Stimulated activated CD4-positive, alpha-beta T cell treated with anti-CD3 and anti-CD28 coated beads, TNF-alpha, amount 100 ng/mL, for 24 hours (primary cell): ENCODE measurements at places on chromosomes 6 and 20.

DNA sequence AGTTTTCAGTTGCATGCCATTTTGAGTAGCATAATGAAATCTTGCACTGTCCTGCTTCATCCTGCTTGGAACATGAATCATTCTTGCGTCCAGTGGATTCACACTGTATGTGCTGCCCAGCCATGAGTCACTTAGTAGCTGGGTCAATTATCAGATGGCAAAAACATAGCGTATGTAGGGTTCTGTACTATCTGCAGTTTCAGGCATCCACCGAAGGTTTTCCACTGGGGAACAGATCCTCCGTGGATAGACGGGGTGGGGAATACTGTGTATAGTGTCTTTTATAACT is 61.4 kb downstream of the IL22RA2 start:
- no peak for DNase-seq

DNA sequence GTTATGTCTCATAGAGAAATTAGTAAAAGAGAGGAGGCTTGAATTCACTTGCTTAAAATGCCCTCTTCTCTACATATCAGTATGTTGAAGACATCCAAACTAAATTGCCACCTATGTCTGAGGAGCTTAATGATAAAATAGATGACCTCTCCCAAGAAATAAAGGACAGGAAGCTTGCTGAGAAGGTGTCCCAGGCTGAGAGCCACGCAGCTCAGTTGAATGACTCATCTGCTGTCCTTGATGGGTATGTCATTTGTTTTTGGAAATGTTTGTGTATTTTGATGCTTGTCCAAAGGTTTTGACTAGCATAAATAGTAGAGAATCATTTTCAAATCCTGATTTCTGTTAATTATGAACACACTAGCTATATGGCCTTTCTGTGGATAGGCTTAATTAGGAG is 307.7 kb downstream of the ARHGAP18 start:
- no peak for DNase-seq

GRCh38 chr6:128024046-128024445 is 123.2 kb upstream of the THEMIS start:
- no peak for DNase-seq

DNA sequence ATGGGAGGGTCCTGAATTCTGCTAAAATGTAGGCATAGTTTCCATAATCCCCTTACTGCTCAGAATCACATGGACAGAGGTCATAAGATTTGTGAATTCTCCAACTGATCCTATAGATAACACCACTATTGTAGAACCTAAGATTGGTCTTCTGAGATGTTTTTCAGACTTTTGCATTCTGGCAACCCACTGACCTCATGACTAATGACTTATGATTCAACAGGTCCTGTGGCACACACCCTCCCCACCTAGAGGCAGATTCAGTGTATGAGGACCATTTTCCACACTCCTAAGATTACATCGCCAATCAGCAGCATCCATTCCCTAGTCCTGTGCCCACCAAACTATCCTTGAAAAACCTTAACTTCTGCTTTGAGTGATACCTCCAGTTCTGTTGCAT is 207.2 kb downstream of the BTBD9 start:
- DNase-seq: no peak

DNA sequence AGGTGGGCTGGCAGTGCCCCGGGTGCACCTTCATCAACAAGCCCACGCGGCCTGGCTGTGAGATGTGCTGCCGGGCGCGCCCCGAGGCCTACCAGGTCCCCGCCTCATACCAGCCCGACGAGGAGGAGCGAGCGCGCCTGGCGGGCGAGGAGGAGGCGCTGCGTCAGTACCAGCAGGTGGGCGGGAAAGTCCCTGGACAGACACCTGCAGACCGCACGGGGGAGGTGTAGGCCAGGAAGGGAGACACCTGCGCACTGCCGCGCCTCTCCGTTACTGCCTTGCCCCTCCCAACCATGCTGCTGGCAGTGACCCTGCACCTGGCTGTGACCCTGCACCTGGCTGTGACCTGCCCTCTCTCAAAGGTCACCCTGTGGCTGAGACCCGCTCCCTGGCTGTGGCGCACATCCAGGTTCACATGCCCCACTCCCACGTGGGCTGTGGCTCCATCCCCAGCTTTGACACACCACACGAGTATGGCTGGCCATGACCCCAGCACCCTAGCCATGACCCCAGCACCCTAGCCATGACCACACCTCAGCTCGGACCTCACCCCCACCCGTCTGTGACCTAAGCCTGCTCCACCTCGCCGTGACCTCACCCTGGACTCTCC is 11.6 kb downstream of the RBCK1 start:
- DNase-seq: no peak

DNA sequence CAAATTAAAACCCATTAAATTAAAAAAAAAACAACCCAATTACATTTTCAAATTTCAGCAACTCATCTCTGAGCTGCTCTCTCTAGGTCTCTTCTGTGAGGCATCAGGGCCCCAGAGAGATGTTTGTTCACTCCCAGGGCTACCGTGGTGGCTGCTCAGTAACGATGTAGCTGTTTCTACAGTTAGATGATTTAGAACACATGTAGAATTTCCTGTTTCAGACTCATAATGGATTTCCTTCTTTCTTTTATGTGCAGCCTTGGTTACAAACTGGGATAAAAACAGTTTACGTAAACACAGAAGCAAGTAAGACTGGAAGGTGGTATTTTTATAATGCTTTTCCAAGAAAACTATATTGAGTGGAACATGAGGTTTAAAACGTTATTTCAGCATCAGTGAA is 116.1 kb upstream of the CCN2 start:
- DNase-seq: no peak

- no peak for DNase-seq
These were observed 277.2 kb downstream of the FRK start for GRCh38 chr6:115783402-115784061.

GRCh38 chr6:148385379-148385778 is 42.7 kb downstream of the SASH1 start:
- no peak for DNase-seq

DNA sequence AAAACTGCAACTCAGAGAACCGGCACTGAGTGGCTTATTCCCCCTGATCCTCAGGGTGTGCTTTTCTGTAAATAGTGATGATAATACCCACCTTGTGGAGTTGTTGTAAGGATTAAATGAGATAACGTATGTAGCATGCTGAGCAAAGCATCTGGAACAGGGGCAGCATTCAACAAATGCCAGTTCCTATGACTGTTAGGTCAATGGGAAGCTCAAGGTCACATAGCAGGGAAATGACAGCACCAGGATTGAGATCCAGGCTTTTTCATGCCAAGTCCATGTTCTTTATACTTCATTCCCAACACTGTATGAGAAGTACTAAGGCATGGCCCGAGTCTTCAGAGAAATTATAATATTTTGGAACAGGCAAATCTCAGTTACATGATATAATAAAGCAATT is 5.1 kb downstream of the RCAN2 start:
- no peak for DNase-seq

- no peak for DNase-seq
These were observed 272.5 kb downstream of the DHX35 start for GRCh38 chr20:39234520-39235095.
